MV-4-11 (cell line): ENCODE measurements at places on chromosomes 5 and 9.

DNA sequence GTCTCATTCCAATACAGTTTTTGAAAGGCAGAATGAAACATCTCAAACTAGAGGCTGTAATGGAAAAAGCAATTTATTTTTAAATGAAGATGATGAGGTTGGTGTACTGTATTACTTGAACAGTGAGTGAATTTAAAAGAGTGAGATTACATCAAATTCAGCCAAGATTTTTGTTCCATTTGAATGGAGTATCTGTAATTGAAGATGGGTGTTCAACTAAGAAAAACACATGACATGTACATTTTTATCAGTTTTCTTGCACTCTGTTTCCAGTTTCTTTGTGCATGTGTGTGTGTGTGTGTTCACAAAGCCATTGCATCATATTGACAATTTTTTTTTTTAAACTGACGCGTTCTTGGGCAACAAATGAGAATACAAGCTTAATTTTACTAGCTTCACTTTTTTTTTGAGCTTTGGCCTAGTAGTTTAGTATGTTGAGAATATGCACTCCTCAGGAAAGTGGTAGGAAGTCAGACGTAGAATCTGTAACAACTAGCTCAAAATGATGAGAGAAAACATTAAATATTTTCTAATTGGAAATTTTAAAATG is 243.5 kb downstream of the MAST4 start:
- peak; percentile 66 for DNase-seq

GRCh38 chr5:177362610-177363507 is 5.1 kb downstream of the RGS14 start:
- peak; percentile 13 for DNase-seq

- DNase-seq: no peak
Measured at GRCh38 chr9:82129708-82130107, 141.1 kb downstream of the SPATA31D1 start.

- DNase-seq: peak; percentile 22
Measured at GRCh38 chr5:62287237-62287636, 18.8 kb upstream of the KIF2A start.

DNA sequence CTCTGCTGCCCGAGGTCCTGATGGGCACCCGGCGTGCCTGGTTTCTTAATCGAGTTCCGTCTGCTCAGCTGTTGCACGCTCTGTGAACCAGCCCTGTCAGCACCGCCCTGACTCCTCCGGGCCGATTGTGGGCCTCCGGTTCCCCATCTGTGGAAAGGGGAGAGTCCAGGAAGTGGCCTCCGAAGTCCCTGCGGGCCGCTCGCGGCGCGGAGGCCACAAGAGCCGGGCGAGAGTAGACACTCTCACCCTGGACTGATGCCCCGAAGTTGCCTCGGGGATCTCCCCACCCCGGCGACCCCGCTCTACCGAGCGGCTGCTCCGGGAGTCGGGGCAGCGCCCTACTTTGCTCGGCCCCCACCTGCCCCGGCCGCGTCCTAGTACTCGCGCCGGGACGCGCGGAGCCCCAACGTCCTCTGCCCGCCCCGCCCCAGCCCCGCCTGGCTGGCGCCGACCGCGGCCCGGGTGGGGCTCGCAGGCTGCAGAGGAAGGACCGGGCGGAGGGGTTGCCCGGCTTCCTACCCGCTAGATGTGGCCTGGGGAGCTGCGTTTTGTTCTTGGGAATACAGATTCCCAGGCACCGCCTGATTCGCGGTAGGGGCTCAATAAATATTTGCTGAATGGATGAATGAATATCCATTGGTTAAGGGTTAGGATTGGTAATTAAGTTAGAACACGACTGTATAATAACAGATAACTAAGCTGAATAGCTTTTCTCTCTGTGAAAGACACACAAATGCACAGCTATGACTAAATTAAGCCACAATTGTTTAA is 935 bp upstream of the ZNF367 start:
- DNase-seq: peak; percentile 65

DNA sequence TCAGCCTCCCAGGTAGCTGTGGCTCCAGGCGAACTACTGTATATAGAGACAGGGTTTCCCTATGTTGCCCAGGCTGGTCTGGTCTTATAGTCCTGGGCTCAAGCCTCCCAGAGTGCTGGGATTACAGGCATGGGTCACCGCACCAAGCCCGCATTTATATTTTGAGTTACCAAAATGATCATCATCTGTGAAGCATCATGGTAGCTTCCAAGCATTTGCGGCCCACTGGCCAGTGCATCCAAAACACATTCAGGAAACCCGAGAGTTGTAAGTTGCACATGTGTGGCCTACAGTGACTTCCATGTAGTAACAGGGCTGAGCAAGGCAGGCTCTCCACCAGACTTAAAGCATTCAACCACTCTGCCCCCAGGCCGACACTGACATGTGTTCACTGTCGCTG is 2.3 kb downstream of the BRD3OS start:
- no peak for DNase-seq

- DNase-seq: no peak
Measured at GRCh38 chr9:108801949-108802348, 53.8 kb downstream of the ACTL7B start.

DNA sequence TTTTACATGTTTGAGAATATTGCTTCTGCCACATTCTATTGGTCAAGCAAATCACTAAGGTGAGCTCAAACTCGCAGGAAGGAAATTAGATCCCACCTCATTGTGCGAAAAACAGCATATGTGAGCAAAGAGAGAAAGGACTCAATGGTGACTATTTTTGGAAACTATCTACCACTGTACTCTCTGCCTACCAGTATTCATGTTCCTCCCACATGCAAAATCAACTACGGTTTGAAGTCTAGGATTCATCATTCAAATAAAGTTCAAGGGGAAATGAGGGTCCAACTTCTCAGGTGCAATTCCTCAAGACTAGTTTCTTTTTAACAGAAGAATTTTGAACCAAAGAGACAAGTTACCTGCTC is 60.6 kb downstream of the FAM174A start:
- no peak for DNase-seq

- DNase-seq: no peak
Measured at GRCh38 chr9:129108805-129109536, 1.6 kb downstream of the CRAT start.

- DNase-seq: peak; percentile 89
Measured at GRCh38 chr5:67182301-67182790, 14.3 kb downstream of the CD180 start.

DNA sequence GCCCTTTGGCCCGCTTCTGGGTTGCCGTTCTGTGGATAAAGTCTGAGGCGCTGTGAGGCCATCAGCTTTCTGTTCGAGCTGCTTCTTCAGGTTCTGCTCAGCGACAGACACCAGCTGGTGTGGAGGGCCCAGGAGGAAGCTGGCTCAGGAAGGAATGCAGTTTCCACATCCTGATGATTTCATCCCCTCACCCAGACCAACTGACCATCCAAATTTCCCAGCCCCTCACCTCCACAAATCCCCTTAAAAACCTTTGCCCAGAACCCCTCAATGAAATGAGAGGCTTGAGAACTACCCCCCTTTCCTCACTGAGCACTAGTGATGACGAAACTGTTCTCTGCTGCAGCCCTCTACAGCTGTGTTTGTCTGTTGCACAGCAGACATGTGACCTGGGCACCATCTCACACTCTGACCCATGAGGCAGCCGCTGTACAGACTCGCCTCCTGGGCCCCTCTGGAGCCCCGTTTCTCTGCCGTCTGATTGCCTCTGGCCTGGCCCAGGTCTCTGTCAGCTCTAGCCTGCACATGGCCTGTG is 45.4 kb downstream of the SPATA31C2 start:
- peak; percentile 75 for DNase-seq

DNA sequence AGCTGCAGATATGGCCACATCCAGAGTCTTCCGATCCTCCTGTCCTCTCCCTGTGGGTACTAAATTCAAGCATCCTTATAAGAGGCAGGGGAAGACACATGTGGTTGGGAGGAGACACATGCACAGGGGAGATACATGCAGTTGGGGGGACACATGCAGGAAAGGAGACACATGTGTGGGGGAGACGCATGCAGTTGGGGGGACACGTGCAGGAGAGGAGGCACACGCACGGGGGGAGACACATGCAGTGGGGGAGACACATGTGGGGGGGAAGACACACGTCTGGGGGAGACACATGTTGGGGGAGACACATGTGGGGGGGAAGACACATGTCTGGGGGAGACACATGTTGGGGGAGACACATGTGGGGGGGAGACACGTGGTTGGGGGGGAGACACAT is 21.2 kb upstream of the OLFM1 start:
- DNase-seq: no peak

DNA sequence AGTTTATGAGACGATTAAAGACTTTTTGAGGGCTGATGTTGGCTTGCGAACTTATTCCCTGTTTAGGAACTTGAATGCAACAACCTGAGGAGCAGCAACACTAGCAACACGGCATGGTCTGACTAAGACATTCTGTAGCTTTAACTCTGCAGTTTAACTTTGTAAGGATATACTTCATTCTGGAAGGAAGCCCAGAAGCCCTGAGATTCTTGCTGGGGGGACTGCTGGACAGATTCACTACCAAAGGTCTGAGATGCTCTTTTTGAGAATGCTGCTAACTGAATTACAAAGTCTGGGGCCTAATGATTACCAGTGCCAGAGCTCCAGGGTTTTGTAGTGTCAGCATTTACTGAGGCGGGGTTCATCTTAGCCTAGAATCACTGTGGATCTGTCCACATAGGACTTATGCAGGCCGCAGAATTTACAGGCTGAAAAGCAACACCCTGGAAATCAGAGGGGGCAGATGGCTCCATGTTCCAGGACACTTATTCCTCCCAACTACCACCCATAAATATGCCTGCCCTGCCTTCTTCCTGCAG is 537.1 kb upstream of the CDH18 start:
- DNase-seq: no peak

DNA sequence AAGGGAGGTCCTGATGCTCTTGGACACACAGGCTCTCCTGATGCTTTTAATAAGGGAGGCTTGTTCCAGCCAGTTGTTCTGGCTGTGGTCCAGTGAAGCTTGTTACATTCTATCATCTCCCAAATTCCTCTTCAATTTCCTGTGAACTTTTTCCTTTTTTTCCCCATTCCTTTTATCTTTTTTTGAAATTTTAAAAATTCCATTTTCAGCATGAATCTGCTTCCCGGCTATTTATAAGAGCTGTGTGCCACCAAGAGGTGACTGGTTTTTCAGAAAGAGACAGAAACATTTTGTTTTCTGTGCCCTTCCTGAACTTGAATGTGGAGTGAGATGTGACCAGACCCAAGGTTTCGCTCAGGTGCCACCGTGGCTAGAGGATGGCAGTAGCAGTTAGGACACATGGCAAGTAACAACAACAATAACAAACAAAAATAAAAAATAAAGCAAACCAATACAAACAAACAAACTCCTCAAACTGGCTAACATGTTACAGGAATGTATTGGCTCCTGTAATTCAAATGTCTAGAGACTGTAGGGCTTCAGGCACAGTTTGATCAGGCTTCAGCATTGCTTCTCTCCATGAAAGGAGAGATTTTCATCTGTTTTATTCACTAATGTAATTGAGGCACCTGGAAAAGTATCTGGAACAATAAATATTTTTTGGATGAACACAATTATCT is 121.1 kb downstream of the BOD1 start:
- DNase-seq: no peak
